ENCODE measurements at places on chromosomes 3 and 15. TPM values are rescaled to one million over a fixed set of nuclear protein-coding genes. Genes with fewer than 3 reads are reported as not detected.

- no peak for DNase-seq
These were observed 89.5 kb downstream of the ITPR1 start for GRCh38 chr3:4582624-4583023.

GRCh38 chr3:168532135-168532534, 436.4 kb upstream of the GOLIM4 start:
- DNase-seq = no peak

The C3orf85 gene
- polyA plus RNA-seq = not detected

GRCh38 chr15:67911727-67912126, 71.9 kb upstream of the RNU6-1 start:
- DNase-seq = no peak

The PTX3 gene
- 60.8 TPM for polyA plus RNA-seq

GRCh38 chr15:82751308-82751707, 41.6 kb upstream of the AP3B2 start:
- no peak for DNase-seq

The PHLDB2 gene
- polyA plus RNA-seq = 44.7 TPM

The KBTBD13 gene
- polyA plus RNA-seq = not detected

- DNase-seq = no peak
These were observed 18.6 kb downstream of the POMGNT2 start for GRCh38 chr3:43087249-43087776.

DNA sequence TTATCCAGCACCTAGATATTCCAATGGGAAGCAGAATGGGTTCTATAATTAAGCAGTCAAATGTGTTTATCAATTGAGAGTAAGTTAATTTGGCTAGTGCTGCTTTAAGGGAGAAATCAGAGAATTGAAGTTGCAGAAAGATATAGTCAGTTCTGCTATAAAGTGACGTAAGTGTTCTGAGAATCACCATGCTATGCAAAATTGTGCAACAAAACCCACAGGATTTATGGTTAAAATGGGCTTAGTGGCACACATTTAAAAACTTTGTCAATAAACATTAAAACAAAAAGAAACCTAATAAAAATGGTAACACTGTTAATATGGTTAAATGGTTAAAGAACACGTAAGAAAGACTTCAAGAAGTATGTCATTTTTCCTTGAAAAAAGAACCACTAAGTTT, 74.5 kb downstream of the TMEM108 start:
- DNase-seq = no peak

The ZMAT3 gene
- 41.4 TPM for polyA plus RNA-seq

DNA sequence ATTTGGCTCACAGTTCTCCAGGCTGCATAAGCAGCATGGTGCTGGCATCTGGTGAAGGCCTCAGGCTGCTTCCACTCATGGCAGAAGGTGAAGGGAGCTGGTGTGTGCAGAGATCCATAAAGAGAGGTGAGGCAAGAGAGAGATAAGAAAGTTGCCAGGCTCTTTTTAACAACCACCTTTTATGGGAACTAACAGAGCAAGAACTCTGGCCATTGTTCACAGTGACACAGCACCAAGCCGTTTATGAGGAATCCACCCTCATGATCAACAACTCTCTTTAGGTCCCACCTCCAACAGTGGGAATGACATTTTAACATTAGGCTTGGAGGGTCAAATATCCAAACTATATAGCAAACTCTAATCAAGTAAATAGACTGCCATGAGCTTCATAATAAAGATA, 557.2 kb upstream of the SUCLG2 start:
- DNase-seq = no peak

GRCh38 chr3:147389717-147390116, 16.6 kb downstream of the ZIC4 start:
- DNase-seq = no peak

The ERICH6 gene
- not detected for polyA plus RNA-seq

- no peak for DNase-seq
These were observed 36.6 kb upstream of the ARID3B start for GRCh38 chr15:74504418-74504817.

- DNase-seq = no peak
These were observed 42.7 kb downstream of the DUT start for GRCh38 chr15:48373821-48374451.

The SCAANT1 gene
- not detected for polyA plus RNA-seq

DNA sequence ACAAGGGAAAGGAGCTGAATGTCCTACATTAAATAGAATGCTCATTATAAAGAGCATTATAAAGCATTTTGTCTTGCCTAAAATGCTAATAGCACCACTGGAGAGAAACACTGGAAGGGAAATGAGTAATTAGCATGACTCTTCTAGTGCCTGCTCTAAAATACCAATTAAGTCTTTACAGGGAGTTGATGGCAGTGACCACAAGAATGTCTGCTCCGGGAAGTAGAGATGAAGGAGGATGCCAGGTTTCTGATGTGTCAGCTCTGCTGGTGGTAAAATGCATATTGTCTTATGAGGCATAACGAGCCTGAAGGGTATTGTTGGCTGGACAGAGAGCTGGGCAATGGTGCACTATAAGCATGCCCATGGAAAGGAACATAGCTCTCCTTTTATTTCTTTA, 49.5 kb downstream of the MYLK start:
- DNase-seq = peak; percentile 78

The CKMT1A gene
- polyA plus RNA-seq = not detected

The PLA2G4E gene
- not detected for polyA plus RNA-seq

- no peak for DNase-seq
These were observed 68.7 kb upstream of the PLXNA1 start for GRCh38 chr3:126914226-126914625.

GRCh38 chr15:40893019-40893670, 1.1 kb upstream of the VPS18 start:
- no peak for DNase-seq

The PIF1 gene
- 10.8 TPM for polyA plus RNA-seq

- DNase-seq = no peak
These were observed 50.9 kb downstream of the HCN4 start for GRCh38 chr15:73317651-73318462.

DNA sequence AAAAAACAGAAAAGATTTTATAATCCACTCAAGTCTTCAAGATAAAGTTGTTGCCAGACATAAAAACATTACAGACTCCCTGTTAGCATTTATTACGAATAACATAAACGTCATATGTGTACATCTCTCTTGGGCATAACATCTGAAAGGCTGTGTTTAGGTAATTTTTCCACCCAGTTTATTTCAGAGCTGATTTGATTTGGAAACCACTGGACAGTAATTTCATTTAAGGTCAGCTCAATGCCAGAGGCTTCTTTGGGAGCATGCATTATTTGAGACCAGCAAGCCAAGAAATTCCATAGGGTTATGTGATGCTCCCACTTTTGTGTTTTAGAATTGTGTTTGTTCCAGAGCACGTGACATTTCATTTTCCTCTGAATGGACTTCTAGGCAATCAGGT, 196.0 kb downstream of the AKAP13 start:
- no peak for DNase-seq

- DNase-seq = no peak
These were observed 17.5 kb downstream of the ABI3BP start for GRCh38 chr3:100975714-100976113.

The SV2B gene
- not detected for polyA plus RNA-seq

DNA sequence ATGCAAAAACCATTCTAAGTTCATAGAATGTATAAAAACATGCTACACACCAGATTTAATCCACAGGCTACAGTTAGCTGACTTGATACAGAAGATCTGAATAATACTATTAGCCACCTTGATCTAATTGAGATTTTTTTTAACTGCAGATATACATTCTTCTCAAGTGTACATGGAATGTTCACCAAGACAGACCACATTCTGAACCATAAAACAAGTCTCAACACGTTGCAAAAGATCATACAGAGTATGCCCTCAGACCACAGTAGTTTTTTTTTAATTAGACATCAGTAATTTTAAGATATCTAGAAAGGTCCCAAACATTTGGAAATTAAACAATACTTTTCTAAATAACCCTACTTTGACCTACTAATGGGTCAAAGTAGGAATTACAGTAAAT, 83.3 kb downstream of the FGF7 start:
- DNase-seq = no peak

GRCh38 chr3:193673845-193674244, 80.8 kb downstream of the OPA1 start:
- no peak for DNase-seq

- no peak for DNase-seq
These were observed 698.1 kb downstream of the FHIT start for GRCh38 chr3:60553144-60553543.

The FOXL2 gene
- 0.05 TPM for polyA plus RNA-seq

Measured in BJ (cell line).